ENCODE measurements at places on chromosomes 5 and 9.

- no peak for DNase-seq
Observed at GRCh38 chr9:27157736-27158135, 48.7 kb downstream of the TEK start.

DNA sequence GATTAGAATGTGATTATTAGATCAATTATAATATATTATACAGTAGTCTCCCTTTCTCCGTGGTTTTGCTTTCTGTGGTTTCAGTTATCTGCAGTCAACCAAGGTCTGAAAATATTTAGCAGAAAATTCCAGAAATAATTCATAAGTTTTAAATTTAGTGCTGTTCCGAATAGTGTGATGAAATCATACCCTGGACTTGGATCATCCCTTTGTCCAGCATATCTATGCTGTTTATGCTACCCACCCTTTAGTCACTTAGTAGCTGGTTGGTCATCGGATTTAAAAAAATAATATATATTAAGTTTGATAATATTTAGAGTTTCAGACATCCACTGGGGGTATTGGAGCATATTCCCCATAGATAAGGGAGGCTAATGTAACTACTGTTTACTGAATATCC, 19.6 kb downstream of the RMI1 start:
- no peak for DNase-seq

- DNase-seq: peak; percentile 32
Observed at GRCh38 chr5:111198281-111198966, 25.8 kb upstream of the CAMK4 start.

- no peak for DNase-seq
Observed at GRCh38 chr9:129356871-129357772, 179.1 kb upstream of the IER5L start.

DNA sequence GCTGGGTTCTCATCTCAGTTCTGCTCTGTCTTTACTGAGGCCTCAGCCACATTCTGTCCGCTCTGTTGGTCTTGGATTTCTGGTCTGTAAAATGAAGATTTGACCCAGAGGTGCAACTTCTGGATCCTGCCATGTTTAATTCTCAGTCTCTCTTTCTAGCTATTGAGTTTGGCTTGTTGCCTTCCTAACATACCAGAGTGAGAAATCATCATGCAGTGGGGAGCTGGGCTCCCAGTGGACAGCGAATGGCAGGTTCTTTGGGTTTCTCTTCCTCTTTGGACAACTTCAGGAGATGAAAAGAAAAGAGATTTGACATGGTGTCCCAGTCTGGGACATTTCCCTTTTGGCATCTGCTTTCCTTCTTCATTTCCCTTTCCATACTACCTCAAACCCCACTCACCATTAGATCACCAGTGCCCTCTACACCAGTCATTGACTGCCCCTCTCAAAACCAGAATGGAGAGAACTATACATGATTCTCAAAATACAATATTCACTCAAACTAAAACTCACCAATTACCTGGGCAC, 334.7 kb downstream of the ACTL7B start:
- DNase-seq: no peak

GRCh38 chr5:76401801-76402250, 1.3 kb upstream of the IQGAP2 start:
- DNase-seq: no peak

- DNase-seq: no peak
Observed at GRCh38 chr9:133323211-133323610, 12.8 kb downstream of the SURF6 start.

- no peak for DNase-seq
Observed at GRCh38 chr9:14136047-14136635, 177.8 kb downstream of the NFIB start.

DNA sequence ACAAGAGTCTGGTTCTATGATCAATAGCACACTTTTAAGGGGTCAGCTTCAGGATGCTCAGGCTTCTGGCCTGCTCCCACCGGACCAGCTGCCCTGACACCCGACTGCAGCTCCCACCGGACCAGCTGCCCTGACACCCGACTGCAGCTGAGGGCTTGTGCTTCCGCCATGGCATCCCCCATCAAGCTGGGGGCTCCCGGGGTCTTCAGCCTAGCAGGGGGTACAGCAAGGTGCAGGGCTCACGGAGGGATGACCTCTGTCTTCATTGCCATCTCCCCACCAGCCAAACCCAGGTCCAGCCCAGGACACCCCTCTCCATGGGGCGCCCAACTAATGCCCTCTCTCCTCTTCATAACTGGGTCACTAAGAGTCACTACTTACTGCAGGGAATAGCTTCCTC, 1.9 kb downstream of the FLT4 start:
- DNase-seq: no peak

DNA sequence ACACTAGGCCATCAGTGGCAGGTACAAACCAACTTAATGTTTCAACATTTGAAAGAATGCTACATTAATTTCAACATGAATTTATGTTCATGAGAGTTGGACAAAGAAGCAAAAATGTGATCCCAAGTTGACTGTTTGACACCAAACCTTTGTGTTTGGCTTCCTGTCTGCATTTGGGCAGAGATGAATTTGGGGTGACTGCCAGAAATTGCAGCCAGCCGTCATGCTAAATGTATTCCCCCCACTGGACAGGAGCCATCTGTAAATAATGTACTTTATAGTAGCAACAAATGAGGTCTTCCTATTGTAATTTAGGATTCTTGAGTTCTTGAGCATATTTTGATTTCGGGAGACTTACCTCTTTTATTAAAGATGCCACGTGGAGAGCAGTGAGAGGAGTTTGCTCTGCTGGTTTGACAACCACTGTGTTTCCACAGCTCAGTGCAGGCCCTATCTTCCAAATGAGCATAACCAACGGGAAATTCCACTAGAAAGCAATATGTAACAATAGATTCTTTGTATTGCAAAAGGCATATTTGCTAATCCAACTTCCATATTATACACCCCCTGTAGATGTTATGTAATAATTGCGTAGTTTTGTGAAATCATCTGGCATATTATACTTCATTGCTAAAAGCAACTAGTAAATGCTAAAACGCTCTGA, 27.6 kb downstream of the ALDH1A1 start:
- DNase-seq: no peak

DNA sequence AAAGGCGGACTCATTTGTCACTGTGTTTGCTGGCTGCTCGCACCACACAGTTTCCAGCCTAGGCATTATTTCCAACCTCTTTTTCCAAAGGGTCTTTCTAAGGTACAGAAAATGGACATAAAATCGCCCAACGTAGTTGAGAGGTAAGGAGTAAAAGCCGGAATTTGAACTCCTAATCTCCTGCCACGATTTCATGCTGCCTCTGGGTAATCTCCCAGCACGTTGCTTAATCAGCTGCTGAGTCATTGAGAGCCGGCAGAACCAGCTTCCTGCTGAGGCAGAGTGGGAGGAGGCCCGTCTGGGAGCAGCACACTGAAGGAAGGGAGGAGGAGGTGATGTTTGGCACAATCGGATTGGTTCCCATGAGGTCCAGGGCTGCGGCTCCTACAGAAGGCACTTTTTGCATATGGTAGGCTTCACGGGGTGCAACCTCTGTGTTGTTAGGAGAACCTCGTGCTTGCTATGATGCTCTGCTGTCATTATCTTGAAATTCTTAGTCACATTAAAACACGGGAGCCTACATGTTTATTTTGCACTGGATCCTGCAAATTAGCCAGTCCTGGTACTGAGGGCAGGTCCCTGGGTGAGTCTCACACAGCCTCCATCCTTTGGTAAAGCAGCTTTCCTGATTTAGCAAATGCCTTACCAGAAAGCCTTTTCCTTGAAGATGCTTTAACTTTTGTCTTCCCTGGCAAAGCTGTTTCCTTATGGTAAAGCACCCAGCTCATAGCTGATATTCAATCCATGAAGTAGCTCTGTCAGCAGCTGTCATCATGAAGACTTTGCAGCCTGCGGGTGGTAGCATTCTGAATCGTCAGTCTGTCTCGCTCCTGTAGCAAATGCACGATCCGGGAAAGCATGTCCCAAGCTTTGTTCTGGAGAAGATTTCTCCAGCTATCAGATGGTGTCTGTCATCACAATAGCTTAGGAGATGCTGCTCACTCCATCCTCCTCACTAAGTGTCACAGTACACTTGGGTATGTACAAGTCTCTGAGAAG, 191.6 kb upstream of the MSX2 start:
- DNase-seq: peak; percentile 80

GRCh38 chr5:175609526-175609925, 48.3 kb upstream of the HRH2 start:
- peak; percentile 10 for DNase-seq

DNA sequence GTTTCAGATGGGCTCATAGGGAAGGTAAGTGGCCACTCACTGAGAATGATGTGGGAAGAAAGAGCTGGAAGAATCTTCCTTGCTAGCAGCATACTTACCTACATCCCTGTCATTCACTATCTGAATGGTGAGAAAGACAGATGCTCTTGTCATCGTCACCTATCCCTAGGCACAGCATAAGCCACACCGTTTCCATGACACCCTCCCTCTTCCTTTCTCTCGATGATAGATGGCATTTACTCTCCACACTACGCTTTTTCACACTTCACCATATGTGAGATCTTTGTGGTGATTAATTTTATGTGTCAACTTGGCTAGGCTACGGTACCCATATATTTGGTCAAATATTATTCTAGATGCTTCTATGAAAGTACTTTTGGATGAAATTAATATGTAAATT, 44.4 kb upstream of the FER start:
- DNase-seq: peak; percentile 50

DNA sequence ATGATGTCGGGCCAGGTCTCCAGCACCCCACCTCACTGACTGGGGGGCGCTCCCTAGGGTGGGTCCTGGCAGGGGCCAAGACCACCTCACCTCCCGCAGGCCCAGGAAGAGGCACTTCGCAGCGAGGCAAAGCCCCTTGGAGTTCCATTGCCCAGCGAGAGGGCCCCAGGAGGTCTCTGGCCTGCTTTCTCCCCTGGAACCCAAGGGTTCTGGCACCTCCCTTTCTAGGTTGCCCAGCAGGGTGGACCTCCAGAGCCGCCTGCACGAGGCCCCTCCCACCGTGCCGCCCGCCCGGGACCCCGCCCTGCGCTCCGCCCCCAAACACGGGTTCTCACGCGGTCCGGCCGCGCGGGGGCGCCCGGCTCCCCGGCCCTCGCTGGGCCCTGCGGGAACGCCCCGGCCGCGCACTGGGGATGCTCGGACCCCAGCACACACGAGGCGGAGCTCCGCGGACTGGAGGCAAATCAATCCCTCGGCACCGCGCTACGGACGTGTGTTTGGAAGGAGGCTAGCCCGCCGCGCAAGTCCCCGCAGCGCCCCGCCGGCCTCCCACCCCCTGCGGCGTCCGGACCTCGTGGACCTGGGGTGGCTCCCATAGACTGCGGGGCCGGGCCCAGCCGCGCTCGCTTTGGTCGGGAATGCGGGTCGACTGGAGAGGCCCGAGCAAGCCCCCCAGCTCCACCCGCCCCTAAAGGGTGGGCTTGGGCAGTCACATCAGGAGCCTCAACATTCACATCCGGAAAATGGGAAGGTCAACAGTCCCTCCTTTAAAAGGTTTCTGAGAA, 99.5 kb upstream of the LMX1B start:
- peak; percentile 49 for DNase-seq

GRCh38 chr5:125149110-125149509, 402.7 kb upstream of the ZNF608 start:
- no peak for DNase-seq

- DNase-seq: peak; percentile 54
Observed at GRCh38 chr9:91089405-91090129, 272.2 kb downstream of the AUH start.

Data from Ammon's horn (tissue), 1 donor.